Right atrium auricular region (tissue), 2 donors: ENCODE measurements at places on chromosomes 5 and 9. TPM values are rescaled to one million over a fixed set of nuclear protein-coding genes. Genes with fewer than 3 reads are reported as not detected.

- no peak overlapping the region for H3K27ac ChIP-seq
- no peaks in the 10 kb centered on the region for H3K36me3 ChIP-seq
- H3K4me3 ChIP-seq, result peak overlapping the region; percentile 60
- H3K27me3 ChIP-seq, result no peaks in the 10 kb centered on the region
- no peak for DNase-seq
These were observed 2.0 kb downstream of the TENT4A start for GRCh38 chr5:6715271-6715670.

- H3K4me1 ChIP-seq, result peaks cover 46% of the 10 kb centered on the region
- no peak for DNase-seq
- H3K4me3 ChIP-seq, result no peak overlapping the region
- H3K36me3 ChIP-seq, result peaks cover 5% of the 10 kb centered on the region
- H3K27me3 ChIP-seq, result no peaks in the 10 kb centered on the region
- H3K27ac ChIP-seq, result peak overlapping the region; percentile 47
These were observed 46.5 kb downstream of the SH3PXD2B start for GRCh38 chr5:172407822-172408221.

DNA sequence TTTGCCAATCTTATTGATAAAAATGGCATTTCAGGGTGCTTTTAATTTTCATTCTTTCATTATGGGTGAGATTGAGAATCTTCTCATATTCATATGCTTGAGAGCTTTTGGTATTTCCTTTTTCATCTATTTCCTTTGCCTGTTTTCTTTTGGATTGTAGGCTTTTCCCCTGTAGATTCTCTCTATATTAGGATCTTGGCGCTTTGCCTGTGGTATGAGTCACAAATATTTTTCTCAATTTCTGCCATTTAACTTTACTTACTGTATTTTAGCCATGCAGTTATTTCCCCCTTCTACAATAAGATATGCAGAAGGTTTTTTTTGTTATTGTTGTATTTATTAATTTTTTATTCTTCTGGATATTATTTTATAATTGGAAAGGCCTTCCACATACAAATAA, 21.5 kb upstream of the KLF9 start:
- H3K4me1 ChIP-seq, result peaks cover 52% of the 10 kb centered on the region
- no peaks in the 10 kb centered on the region for H3K36me3 ChIP-seq
- DNase-seq, result peak; percentile 13
- no peak overlapping the region for H3K27ac ChIP-seq
- no peaks in the 10 kb centered on the region for H3K27me3 ChIP-seq

DNA sequence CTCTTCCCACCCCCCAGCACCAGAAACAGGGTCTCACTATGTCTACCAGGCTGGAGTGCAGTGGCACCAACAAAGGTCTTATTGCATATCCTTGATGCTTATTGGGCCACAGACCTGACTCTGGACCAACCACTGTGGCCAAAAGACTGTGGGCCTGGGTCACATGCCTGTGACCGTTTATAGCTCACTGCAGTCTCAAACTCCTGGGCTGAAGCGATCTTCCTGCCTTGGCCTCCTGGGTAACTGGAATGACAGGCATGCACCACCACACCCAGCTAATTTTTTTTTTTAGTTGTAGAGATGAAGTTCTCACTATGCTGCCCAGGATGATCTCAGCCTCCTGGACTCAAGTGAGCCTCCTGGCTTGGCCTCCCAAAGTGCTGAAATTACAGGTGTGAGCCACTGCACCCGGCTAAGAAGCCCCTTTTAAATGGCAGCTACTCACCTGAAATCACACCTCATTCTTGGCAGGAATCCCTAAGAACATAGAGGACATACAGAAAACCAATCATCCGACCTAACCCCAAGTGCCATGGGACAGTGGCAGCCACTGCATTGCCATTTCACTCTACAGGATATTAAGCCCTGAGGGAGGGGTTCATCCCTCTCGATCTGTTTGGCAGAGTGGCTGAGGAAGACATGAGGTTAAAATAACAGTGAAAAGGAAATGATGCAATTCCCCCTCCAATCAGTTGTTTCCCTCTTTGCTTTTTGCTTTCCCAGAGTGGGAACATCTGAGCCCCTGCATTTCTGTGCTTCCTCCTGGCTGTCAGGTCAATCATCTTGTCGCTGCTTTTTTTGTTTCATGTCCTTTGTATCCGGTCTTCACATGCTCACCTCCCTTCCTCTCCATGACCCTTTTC, 74.6 kb downstream of the LRRC70 start:
- no peaks in the 10 kb centered on the region for H3K27me3 ChIP-seq
- H3K27ac ChIP-seq, result no peak overlapping the region
- DNase-seq, result no peak
- H3K4me3 ChIP-seq, result no peak overlapping the region
- H3K36me3 ChIP-seq, result no peaks in the 10 kb centered on the region

DNA sequence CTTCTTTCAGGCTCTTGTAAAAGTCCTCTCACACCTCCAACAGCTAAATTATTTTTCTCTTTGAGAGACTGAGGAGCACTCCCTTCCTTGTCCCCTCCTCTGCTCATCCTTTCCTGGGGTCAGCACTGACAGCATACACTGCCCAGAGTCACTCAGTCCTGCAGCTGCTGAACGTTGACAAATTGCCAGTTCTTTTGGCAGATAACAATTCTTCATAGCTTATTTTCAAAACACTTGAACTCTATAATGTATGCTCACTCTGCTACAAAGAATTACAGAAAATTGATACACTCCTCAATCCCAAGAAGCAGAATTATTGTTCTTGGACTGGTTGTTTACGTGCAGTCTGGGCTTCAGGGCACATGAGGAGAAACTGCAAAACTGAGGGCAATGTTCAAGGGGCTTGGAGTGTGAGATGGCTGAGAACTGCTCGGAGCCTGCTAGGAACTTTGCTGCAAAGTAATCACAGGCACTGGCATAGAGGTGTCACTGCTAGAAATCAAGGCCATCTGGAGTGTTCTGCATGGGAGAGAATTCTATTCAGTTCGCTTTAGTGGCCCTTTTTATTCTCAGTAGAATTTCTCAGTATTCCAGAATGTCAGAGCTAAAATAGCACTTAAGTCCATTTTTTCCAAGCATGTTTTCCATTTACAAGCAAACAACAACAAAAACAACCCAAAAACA, 96.4 kb upstream of the SPOCK1 start:
- no peaks in the 10 kb centered on the region for H3K36me3 ChIP-seq
- H3K27ac ChIP-seq, result no peak overlapping the region
- DNase-seq, result no peak

DNA sequence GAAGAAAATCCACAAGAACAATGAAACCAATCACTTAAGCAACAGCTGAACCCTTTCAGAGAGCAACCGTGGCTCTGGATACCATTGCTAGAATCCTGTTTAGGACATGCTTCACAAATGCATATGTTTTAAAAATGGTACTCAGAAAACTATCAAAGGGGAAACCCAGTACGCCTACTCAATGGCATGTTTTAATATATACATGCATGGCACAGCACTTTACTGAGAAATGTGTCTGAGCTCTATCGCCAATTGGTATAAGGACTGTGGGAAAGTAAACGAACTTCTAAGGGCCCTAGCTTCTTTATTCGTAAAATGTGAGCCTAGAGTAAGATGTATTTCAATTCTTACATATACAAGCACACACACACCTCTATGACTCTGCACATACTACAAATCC, 72.3 kb downstream of the PTBP3 start:
- H3K27ac ChIP-seq, result no peak overlapping the region
- no peak overlapping the region for H3K4me3 ChIP-seq
- no peaks in the 10 kb centered on the region for H3K4me1 ChIP-seq
- DNase-seq, result no peak

DNA sequence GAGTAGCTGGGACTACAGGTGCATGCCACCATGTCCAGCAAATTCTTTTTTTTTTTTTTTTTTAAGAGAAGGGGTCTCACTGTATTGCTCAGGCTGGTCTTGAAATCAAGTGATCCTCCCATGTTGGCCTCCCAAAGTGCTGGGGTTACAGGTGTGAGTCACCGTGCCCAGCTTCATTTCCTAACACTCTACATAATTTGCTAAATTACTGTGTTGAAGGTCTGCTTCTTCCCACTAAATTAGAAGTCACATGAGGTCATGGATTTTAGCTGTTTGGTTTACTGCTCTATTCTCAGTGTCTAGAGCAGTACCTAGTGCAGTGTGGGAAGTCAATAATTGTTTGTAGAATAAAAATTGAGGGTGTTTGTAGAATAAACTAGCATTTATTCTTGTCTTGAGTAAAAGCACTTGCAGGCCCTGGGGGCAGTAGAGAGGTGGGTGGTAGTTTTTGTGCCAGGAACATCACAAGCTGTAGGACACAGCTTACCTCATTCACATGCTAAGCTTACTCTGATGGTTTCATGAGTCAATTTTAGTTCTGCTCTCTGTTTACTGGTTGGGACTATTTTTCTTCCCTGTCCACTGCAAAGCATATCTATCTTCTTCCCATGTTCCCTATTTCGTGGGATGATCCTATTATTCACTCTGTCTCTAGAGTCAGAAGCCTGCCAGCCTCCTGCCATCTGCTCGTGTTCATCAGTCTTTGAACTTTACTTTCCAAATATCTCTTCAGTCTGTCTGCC, 7.0 kb downstream of the TEX48 start:
- H3K27ac ChIP-seq, result no peak overlapping the region
- H3K36me3 ChIP-seq, result no peaks in the 10 kb centered on the region
- no peaks in the 10 kb centered on the region for H3K4me1 ChIP-seq
- no peaks in the 10 kb centered on the region for H3K27me3 ChIP-seq

GRCh38 chr9:95753762-95754465, 121.6 kb upstream of the ERCC6L2 start:
- no peak for DNase-seq
- H3K4me1 ChIP-seq, result peaks cover 35% of the 10 kb centered on the region
- H3K27ac ChIP-seq, result no peak overlapping the region
- H3K27me3 ChIP-seq, result no peaks in the 10 kb centered on the region
- no peaks in the 10 kb centered on the region for H3K36me3 ChIP-seq
- H3K4me3 ChIP-seq, result no peak overlapping the region

Gene TRPM6
- total RNA-seq, result 0.83 TPM
